T-helper 2 cell treated with Interferon-gamma antibody and Interleukin-4, amounts not matched to agents 100 ng/mL and 5 ng/mL, for 36 hours (primary cell): ENCODE measurements at places on chromosomes 16 and 17. TPM values are rescaled to one million over a fixed set of nuclear protein-coding genes. Genes with fewer than 3 reads are reported as not detected.

CDYL2 gene
- total RNA-seq, result 30.4 and 30.9 TPM in 2 replicates

TRIM16 gene
- 13.2 and 13.7 TPM in 2 replicates for total RNA-seq

ADAP2 gene
- total RNA-seq, result 0.91 and 1.3 TPM in 2 replicates

CNGB1 gene
- not detected in 2 replicates for total RNA-seq

TPSG1 gene
- total RNA-seq, result not detected in 2 replicates

CDK5R1 gene
- total RNA-seq, result 4.4 and 4.5 TPM in 2 replicates
